Smooth muscle cell of the umbilical artery (primary cell): ENCODE measurements at places on chromosomes 1 and 21. TPM values are rescaled to one million over a fixed set of nuclear protein-coding genes. Genes with fewer than 3 reads are reported as not detected.

SLAMF1 gene
- not detected in 2 replicates for total RNA-seq

CHD5 gene
- under 0.01 and 0.18 TPM in 2 replicates for total RNA-seq

RYR2 gene
- total RNA-seq = under 0.01 TPM in 2 replicates

RPE65 gene
- total RNA-seq = not detected in 2 replicates

PRDM16 gene
- total RNA-seq = 0.30 and 1.5 TPM in 2 replicates

AMY1B gene
- total RNA-seq = not detected in 2 replicates

ZNF644 gene
- 51.7 and 62.4 TPM in 2 replicates for total RNA-seq

PSRC1 gene
- 1.5 and 6.0 TPM in 2 replicates for total RNA-seq

OR10J1 gene
- total RNA-seq = not detected in 2 replicates

DCST2 gene
- not detected in 2 replicates for total RNA-seq

PIGM gene
- 3.7 and 4.8 TPM in 2 replicates for total RNA-seq

AVPR1B gene
- total RNA-seq = not detected in 2 replicates

OPRD1 gene
- not detected in 2 replicates for total RNA-seq

VWA5B1 gene
- not detected in 2 replicates for total RNA-seq

WDR64 gene
- total RNA-seq = not detected in 2 replicates

PDZK1 gene
- 0.28 and 0.30 TPM in 2 replicates for total RNA-seq

PRKAA2 gene
- total RNA-seq = 0.89 and 1.9 TPM in 2 replicates

SPRR2A gene
- not detected in 2 replicates for total RNA-seq

SGIP1 gene
- 4.4 and 5.6 TPM in 2 replicates for total RNA-seq

OR6K2 gene
- not detected in 2 replicates for total RNA-seq

RPS6KC1 gene
- 34.4 and 47.2 TPM in 2 replicates for total RNA-seq
